CD4-positive, alpha-beta T cell (primary cell): ENCODE measurements at places on chromosomes 4 and X. TPM values are rescaled to one million over a fixed set of nuclear protein-coding genes. Genes with fewer than 3 reads are reported as not detected.

SPIN4 gene
- 1.0 TPM for total RNA-seq

TLL1 gene
- total RNA-seq, result not detected

PDLIM3 gene
- total RNA-seq, result not detected

MXRA5 gene
- not detected for total RNA-seq

- no peak overlapping the region for H3K27ac ChIP-seq
- H3K27me3 ChIP-seq, result no peaks in the 10 kb centered on the region
Measured at GRCh38 chr4:6179362-6179761, 21.0 kb downstream of the JAKMIP1 start.

GRCh38 chr4:2338754-2339457 is 77.0 kb upstream of the MXD4 start:
- H3K36me3 ChIP-seq, result peaks cover 33% of the 10 kb centered on the region
- H3K4me3 ChIP-seq, result no peak overlapping the region
- H3K4me1 ChIP-seq, result peaks cover 6% of the 10 kb centered on the region
- no peak for DNase-seq
- no peaks in the 10 kb centered on the region for H3K27me3 ChIP-seq

GRCh38 chrX:15761564-15762191 is 23.6 kb downstream of the CA5B start:
- peaks cover 38% of the 10 kb centered on the region for H3K4me1 ChIP-seq
- H3K36me3 ChIP-seq, result peaks cover 13% of the 10 kb centered on the region
- no peaks in the 10 kb centered on the region for H3K27me3 ChIP-seq
- H3K4me3 ChIP-seq, result no peak overlapping the region

DNA sequence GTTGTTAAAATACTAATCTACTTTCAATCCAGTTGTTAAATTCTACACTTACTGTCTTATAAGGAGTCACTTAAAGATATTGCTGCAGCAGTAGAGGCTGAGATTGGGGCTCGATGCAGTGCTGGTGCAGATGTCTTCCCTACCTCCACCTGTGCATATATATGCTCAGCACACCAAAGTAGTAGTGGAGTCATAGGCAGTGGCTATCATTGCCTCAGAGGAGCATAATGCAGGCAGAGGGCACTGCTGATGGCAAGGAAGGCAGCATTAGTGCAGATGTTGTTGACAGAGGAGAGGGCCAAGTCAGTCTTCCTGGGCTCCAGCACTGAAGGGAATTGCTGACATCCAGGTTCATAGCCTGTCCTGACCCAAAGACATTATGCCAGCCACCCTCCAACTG is 35.1 kb downstream of the INPP4B start:
- no peaks in the 10 kb centered on the region for H3K4me1 ChIP-seq
- no peak overlapping the region for H3K27ac ChIP-seq
- no peak overlapping the region for H3K4me3 ChIP-seq
- H3K27me3 ChIP-seq, result no peaks in the 10 kb centered on the region

- H3K27me3 ChIP-seq, result no peaks in the 10 kb centered on the region
- H3K4me3 ChIP-seq, result no peak overlapping the region
- no peaks in the 10 kb centered on the region for H3K4me1 ChIP-seq
- H3K27ac ChIP-seq, result no peak overlapping the region
Measured at GRCh38 chr4:185956544-185956940, 112.4 kb upstream of the TLR3 start.

GRCh38 chr4:181077341-181077740 is 1165.9 kb upstream of the TENM3 start:
- H3K27me3 ChIP-seq, result no peaks in the 10 kb centered on the region
- no peaks in the 10 kb centered on the region for H3K36me3 ChIP-seq
- no peak for DNase-seq
- H3K4me3 ChIP-seq, result no peak overlapping the region
- H3K4me1 ChIP-seq, result no peaks in the 10 kb centered on the region
- H3K27ac ChIP-seq, result no peak overlapping the region

DNA sequence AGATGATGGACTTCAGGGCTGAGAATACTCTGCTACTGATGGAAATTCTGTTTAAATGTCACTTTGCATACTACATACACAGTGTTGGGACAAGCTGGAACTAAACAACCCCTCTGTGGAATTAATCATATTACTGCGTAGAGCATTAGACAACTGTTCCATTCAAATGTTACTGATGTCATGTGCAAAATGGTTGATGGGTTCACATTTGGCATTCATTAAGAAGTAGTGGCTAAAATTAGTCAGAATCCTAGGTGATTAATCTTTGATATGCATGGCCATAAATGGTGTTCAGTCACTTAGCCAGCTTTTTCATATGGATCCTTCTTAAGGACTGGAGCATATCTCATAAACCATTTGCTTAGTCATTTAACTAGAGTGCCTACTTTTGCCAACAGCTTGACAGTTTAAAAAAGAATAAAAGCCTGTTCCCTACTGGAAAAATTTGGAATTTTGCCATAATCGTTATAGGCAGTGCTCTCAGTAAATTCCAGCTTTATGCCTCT is 105.2 kb downstream of the RNF150 start:
- no peaks in the 10 kb centered on the region for H3K36me3 ChIP-seq
- no peaks in the 10 kb centered on the region for H3K4me1 ChIP-seq
- no peak overlapping the region for H3K4me3 ChIP-seq
- no peak for DNase-seq
- no peak overlapping the region for H3K27ac ChIP-seq

DNA sequence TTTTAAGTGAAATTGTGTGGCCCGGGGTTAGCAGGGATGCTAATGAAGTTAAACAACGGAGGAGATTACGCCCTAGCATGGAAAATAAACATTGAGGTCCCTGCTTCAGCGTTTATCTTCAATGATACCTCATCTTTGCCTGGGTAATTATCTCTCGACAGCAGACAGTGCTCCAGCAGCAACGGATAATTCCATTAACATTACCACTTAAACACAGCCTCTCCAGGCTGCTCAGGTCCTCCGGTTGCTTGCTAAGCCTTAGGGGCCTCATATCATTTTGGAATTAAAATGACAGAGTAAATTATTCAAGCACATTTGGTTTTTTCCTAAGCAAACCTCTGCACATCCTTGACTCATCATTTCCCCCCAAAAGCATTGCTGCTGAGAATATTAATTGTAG is 281.5 kb upstream of the KLF3 start:
- no peak overlapping the region for H3K27ac ChIP-seq
- no peak for DNase-seq
- H3K27me3 ChIP-seq, result no peaks in the 10 kb centered on the region

DNA sequence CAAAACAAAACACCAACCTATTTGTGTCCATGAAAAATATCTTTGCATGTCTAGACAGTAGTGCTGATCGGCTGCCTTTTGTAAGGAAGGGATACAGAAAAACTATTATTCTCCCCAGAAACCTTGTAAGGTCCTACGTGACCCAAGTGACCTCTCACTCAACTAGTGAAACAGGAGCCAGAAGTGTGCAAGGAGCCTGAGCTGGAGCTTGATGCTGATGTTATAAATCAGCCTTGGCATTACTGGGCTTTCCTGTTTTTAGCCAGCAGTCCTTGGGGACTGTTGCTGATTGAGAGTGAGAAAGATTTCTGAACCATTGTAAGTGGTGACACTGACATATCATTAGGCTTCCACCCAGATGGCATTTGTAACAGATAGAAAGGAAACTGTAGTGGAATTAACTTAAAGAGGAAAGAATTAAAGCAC is 100.8 kb upstream of the LIMCH1 start:
- H3K4me1 ChIP-seq, result no peaks in the 10 kb centered on the region
- no peak overlapping the region for H3K4me3 ChIP-seq
- no peaks in the 10 kb centered on the region for H3K27me3 ChIP-seq
- no peak for DNase-seq
- no peaks in the 10 kb centered on the region for H3K36me3 ChIP-seq
- H3K27ac ChIP-seq, result no peak overlapping the region
